ENCODE measurements at places on chromosomes 4 and X.

DNA sequence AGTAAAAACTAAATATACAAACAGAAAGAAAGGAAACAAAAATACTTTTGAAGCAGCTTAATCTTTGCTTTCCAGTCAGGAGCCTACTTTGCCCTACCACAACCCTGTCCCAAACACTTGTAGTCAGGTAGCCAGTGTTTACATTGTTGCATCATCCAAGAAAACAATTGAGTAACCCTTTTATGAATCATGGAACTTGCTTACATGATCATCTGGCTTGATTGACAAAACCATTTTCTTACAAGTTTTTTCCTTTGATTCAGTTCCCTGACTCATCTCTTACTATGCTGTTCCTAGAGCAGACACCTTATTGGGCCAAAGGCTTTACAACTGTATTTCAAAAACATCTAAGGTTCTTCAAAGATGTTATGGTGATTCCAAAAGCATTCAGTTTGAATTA lies 740.1 kb downstream of the KLHL13 start:
- DNase-seq = no peak

DNA sequence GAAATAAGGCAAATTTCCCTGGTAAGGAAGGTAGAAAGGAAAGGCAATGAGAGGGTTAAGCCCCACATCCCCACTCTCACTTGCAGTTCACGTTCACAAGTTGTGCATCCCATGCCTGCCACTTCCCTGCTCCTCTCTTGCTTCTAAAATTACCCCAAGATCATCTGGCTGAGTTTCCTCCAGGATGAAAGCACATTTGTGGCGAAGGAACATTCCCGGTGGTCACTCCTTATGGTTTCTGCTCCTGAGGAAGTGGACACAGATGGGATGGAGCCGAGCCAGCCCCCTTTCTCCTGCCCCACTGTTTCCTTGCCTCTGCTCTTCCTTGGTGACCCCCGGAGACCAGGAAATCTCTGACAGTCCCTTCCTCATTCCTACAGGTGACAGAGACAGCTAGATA lies 37.5 kb downstream of the SPINK2 start:
- no peak for DNase-seq

GRCh38 chrX:105823092-105823455 lies 735 bp downstream of the NRK start:
- no peak for DNase-seq

DNA sequence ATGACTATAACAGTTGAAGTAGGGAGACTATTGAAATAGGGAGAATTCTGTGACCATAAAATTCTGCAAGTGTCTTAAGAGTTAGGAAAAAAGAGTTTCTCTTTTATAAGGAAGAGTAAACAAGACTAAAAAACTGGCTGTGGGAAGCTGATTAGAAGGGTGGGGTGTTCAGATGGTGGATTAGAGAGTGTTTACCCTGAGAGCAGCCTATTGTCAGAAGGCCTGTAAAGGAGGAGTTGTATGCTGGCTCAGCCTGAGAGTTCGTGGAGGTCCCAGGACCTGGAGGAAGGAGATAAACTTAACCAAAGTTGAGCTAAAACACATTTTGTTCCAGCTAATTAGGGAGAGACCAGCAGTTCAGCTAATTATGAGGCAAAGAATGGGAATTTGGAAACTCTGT lies 629.7 kb downstream of the PCDH7 start:
- no peak for DNase-seq

DNA sequence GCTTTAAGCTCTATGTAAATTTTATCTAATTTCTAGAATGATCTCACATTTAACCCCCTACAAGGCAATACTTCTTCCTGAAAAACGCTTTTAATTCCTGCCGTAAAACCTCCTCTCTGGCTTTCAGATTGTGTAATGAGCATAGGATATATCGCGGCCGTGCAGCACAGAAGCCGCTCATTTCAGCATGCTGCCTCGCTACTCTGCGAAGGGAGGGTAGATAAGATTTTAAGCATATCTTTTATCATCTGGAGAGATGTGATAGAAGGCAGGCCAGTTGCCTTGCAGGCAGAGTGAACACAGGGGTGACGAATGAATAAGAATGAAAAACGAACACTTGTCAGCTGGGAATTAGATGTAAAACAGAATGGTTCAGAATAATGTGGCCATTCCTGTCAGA lies 265.5 kb downstream of the UNC5C start:
- no peak for DNase-seq

GRCh38 chr4:13918110-13918509 lies 290.6 kb upstream of the BOD1L1 start:
- DNase-seq = no peak

- DNase-seq = no peak
Measured at GRCh38 chr4:26015133-26015651, 101.2 kb downstream of the SMIM20 start.

DNA sequence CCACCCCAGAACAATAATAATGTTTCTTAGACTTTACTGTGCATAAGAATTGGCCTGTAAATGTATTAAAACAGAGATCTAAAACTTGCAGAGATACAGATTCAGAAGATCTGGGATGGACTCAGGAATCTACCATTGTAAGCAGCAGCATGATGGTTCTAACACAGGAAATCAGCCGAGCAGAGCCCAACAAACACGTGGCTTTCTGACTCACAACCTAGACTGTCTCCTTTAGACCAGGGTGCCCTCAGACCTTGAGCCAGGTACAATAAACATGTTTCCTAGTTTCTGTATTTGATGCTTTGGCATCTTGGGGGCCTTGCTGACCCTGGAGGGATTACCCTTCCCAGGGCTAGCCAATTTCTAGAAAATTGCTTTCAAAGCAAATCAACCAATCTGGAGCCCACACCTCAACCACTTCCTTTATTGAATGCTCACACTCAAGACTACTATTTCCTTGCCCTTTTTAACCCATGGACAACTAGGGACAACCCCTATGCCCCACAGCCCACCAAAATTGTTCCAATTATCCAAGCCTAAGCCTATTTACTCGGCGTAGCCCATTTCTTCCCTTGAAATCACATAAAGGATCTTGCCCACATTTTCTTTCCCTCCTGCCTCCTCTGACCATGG lies 80.5 kb downstream of the TBC1D9 start:
- no peak for DNase-seq

- no peak for DNase-seq
Measured at GRCh38 chr4:89213382-89213701, 94.3 kb downstream of the GPRIN3 start.

DNA sequence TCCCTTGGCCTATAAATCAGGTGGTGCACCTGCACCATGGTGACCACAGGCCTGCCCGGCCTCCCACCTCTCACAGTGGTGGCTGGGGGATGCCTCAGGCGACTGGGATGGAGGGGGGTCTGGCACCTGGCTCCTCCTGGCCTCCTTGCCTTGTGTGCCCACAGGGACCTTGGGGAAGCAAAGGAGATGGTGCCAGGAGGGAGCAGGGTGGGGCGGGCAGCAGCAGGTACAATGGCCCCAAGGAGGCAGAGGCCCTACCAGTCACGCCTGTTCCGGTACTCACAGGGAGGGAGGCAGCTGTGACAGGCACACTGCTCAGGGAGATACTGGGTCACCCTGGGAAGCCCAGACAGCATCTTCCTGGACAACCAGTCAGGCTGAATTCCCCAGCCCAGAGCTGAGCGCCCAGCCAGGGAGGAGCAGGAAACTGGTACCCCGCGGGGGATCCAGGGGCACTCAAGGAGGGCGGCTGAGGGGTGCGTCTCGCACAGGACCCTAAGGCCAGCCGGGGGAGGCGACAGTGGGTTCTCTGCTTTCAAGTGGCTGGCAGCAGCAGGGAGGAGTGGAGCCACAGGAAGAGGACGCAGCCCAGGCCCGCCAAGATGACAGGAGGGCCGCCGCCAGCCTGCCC lies 1.2 kb upstream of the TREX2 start:
- DNase-seq = no peak

DNA sequence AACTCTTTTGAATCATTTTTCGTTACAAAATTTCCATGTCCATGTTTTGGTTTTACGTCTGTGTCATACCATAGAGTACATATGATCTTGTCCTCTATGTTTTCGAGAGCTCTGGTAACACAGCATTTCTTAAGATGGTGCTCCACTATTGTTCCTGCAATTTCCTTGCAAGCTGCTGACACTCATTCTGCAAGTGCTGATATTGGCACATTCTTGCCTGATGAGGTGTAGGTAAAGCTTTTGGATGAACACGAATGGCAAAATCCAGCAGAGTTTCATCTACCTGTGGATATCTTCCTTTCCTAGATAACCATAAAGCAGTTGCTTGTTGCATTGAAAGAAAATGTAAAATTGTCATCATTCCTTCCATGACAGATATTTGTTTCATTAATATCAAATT lies 41.3 kb downstream of the MAGEB17 start:
- DNase-seq = no peak

DNA sequence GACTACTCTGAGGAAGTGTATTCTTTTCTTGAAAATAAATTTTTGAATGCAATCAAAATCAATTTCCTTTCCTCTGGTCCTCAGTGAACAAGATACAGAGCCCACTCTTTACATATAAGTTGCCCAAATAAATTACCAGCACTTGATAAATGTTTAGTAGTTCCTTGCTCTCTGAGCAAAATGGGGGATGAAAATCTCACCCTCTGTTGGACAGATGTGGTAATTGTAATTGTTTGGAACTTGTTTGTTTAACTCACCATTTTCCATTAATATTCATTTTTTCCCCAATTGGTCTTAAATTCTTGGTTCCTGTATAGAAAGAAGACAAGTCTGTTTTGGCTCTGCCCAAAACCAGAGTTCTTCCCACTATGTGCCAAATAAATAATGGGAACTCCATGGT lies 146.3 kb downstream of the LDB2 start:
- DNase-seq = no peak

- DNase-seq = no peak
Measured at GRCh38 chrX:30965767-30966166, 76.7 kb upstream of the TAB3 start.

DNA sequence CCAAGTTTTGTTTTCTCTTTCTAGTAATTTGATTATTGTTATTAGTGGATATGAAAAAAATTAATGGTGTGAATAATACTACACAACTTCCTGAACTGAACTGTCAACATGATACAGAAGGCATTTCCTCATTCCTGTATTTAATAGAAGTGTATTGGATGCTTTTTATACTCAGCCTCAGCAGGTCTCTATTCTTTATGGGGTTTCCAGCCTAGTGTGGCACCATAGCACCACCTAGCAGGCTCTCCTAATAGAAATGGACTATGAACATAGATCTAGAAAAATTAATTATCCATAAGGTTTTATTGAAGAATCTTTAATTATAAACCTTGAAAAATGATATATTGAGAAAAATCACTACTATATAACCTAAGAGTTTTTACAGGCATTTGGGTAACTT lies 52.4 kb downstream of the GLRB start:
- DNase-seq = no peak

DNA sequence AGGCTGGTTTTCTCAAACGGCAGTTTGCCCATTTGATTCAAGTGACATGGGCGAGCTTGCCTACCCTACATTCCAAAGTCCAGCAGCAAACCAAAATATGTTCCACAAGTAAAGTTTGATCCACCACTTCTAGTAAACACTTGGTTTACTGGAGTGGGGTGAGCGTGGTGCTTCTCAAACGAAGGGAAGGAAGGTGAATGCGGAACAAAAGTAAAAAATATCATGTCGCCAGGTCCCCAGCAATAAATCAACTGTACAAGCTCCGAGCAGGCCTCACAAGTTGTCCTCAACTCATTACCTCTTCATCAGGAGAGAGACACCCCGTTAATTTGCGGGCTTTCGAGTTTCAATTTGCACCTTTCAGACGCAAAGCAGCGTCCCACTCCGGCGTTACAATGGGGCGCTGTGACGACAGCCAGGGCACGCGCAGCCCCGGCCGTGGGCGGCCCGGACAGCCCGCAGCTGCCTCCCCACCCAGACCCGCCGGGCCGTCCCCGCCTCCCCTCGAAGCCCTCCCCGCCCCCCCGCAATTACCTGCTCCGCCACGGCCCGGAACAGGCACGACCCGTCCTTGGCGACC lies 1.0 kb downstream of the OTUD4 start:
- DNase-seq = peak; percentile 56

DNA sequence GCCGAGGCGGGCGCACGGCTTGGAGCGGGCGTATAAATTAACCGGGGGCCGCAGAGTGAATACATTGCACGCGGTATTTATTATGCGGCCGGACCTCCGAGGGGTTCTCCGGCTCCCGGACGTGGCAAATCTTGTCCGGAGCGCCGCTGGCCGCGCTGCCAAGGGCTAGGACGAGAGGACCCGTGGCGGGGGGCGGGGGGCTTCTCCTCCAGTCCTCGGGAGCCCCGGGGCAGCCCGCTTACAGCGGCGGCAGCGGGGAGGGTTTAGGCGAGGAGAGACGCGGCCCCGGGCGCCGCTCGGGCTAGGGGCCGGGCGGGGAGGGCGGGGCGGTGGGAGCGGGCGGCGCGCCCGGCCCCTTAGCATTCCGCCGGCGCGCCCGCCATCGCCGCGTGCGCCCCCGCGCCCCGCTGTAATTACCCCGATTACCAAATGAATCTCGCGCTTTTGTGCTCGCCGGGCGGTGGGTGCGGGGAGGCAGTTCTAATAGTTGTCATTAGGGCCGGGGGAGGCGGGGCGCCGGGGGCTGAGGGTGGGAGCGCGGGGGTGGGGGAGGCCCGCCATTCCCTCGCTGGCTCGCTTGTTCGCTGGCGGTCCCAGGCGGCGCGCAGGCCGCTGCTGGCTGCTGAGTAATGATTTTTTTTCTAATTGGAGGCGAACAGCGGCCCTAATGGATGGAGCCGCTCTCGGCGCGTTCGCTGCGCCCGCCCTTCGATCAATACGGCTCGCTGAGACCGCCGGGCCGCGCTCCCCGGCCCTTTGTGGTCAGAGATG lies 276.6 kb downstream of the BCOR start:
- DNase-seq = no peak

DNA sequence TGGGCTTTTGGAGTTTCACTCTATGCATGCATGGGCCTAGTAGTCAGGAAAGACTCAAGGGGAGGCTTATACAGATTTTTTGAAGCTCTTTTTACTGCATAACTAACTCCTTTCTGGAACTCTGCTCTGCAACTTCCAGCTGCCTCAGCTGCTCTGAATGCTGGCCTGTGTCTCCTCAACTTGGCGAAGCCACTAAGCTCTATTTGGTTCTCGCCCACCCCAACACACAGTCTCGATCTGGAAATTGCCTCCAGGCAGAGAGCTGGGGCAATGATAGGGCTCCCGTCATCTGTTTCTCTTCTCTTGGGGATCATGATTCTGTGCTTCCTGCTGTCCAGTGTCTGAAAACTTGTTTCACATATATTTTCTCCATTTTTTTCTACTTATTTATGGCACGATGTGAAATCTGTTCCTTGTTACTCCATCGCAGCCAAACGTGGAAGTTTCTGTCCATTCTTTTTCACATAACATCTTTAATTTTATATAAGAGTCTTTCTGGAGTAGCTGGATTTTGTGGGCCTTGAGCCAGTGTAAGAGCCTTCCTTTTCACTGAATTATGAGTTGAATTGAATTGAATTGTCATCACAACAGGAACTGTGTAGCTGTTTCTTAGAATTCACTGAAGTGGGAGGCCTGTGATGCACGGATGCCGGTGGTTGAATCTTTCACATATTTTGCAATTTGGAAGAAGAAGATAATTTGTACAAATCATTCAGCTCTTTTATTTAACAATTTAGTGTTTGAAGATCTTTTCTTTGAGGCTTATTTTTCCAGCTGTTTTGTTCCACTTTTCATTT lies 9.0 kb downstream of the ZNF275 start:
- no peak for DNase-seq

- no peak for DNase-seq
Measured at GRCh38 chr4:84677093-84677492, 94.2 kb downstream of the CDS1 start.

All from activated CD4-positive, CD25-positive, alpha-beta regulatory T cell treated with anti-CD3 and anti-CD28 coated beads, Interleukin-2, amount 50 U/mL, for 16 hours (primary cell).